Naive thymus-derived CD4-positive, alpha-beta T cell (primary cell): ENCODE measurements at places on chromosomes 2 and 18. TPM values are rescaled to one million over a fixed set of nuclear protein-coding genes. Genes with fewer than 3 reads are reported as not detected.

GRCh38 chr2:233565685-233566140 is 869 bp downstream of the USP40 start:
- no peak for DNase-seq
- no peaks in the 10 kb centered on the region for H3K27me3 ChIP-seq
- peak overlapping the region; percentile 87 for H3K27ac ChIP-seq
- no peaks in the 10 kb centered on the region for H3K36me3 ChIP-seq
- peak overlapping the region; percentile 75 for H3K4me3 ChIP-seq

DNA sequence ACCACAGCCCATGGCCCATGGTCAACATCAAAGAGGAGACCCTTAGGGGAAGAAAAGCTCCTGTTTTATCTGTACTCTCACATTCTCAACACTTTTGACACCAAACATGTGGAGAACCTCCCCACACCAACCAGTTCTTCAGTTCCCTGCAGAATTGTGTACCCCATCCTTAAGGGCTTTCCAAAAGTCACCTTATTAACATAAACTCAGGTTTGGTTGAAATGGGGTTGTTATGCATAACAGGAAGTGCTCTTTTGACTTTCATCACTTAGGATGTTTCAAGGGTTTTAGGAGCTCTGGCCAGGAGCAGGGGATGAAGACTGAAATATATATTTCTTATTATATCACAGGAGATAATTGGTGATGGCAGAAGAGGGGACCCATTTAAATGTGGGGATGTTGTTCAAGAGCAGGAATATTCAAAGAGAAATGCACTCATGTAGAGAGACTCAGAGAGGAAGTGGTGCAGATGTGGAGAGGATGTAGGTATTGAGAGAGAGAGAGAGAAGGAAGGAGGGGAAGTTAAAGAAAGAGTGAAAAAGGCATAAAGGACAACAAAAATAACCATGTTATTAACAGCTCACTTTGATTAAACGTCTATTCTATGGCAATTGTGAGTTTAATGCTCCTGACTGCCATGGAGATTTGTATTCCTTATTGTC is 35.2 kb downstream of the SP140L start:
- H3K4me1 ChIP-seq, result peaks cover 15% of the 10 kb centered on the region
- no peak for DNase-seq
- H3K27me3 ChIP-seq, result no peaks in the 10 kb centered on the region
- peaks cover 7% of the 10 kb centered on the region for H3K36me3 ChIP-seq
- peak overlapping the region; percentile 31 for H3K27ac ChIP-seq
- H3K4me3 ChIP-seq, result no peak overlapping the region

- H3K4me1 ChIP-seq, result no peaks in the 10 kb centered on the region
- H3K4me3 ChIP-seq, result no peak overlapping the region
- H3K27ac ChIP-seq, result no peak overlapping the region
- no peaks in the 10 kb centered on the region for H3K27me3 ChIP-seq
- no peaks in the 10 kb centered on the region for H3K36me3 ChIP-seq
- DNase-seq, result no peak
Measured at GRCh38 chr2:108589372-108589771, 55.1 kb downstream of the LIMS1 start.

GRCh38 chr2:151025816-151026215 is 235.8 kb downstream of the RBM43 start:
- no peak for DNase-seq
- no peaks in the 10 kb centered on the region for H3K4me1 ChIP-seq
- H3K36me3 ChIP-seq, result no peaks in the 10 kb centered on the region
- H3K27ac ChIP-seq, result no peak overlapping the region
- H3K4me3 ChIP-seq, result no peak overlapping the region
- H3K27me3 ChIP-seq, result no peaks in the 10 kb centered on the region

The PPP3R1 gene
- 69.0 and 70.0 TPM in 2 replicates for total RNA-seq

- no peaks in the 10 kb centered on the region for H3K36me3 ChIP-seq
- no peaks in the 10 kb centered on the region for H3K27me3 ChIP-seq
- H3K27ac ChIP-seq, result no peak overlapping the region
- no peak overlapping the region for H3K4me3 ChIP-seq
- DNase-seq, result no peak
Measured at GRCh38 chr2:23500836-23501235, 115.9 kb downstream of the KLHL29 start.

DNA sequence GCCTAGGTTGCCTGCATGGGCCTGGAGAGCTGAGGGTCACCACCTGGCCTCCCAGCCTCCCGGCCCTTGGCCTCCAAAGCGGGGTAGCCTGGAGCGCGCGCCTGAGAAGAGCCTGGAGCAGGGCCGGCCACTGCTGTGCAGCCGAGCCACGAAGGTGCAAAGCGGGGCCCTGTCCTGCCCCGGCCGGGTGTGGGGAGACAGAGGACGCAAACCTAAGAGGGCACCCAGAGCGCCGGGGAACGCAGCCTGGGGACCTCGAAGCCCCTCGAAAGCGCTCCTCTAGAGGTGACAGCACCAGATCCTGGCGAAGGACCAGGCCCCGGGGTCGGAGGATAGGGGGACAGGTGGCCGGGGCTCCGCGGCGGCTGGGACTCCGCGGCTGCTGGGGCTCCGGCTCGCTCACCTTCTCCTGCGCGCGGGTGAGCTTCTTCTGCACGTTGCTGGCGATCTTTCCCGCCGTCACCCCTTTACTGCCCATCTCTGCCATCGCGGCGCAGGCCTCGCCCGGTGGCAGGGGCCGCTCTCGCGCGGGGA is 430 bp downstream of the BIN1 start:
- DNase-seq, result no peak
- H3K27me3 ChIP-seq, result no peaks in the 10 kb centered on the region
- no peak overlapping the region for H3K27ac ChIP-seq
- peak overlapping the region; percentile 66 for H3K4me3 ChIP-seq
- no peaks in the 10 kb centered on the region for H3K36me3 ChIP-seq
- peaks cover 4% of the 10 kb centered on the region for H3K4me1 ChIP-seq

- DNase-seq, result no peak
- H3K27me3 ChIP-seq, result peaks cover 37% of the 10 kb centered on the region
- no peak overlapping the region for H3K4me3 ChIP-seq
- H3K4me1 ChIP-seq, result peaks cover 8% of the 10 kb centered on the region
Measured at GRCh38 chr2:218959761-218960308, 369 bp downstream of the CDK5R2 start.

The TTC39C gene
- 98.8 TPM for total RNA-seq

DNA sequence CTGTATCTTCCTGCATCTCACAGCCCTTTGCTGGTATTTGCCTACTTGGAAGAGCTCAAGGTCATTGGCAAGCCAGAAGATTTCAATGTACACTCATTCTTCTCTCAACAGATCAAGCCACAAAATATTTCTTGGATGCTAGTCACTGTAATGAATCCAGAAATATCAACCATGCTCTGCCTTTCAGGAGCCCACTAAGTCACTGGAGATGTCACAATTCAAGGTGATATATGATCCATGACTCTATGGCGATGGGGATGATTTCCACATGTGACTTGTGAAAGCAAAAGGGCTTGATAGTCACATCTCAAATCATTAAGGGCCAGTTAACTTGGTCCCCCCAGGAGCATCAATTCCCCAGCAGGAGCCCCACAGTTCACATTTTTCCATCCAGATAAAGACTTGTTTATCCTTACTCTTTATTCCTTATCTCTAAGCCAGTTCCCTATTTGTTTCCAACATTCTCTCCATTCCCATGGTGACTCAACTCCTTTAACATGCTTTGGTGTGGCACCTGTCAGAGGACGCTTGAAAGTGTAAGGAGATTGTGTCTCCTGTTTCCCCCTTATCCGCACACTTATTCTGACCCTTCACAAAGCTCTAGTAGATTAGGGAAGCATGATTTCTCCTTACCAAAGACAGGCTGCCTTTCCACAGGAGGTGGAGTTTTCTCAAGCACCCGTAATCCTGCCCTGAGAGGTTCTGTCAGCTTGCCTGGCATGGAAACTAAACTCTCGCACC is 15.8 kb downstream of the PKDCC start:
- peaks cover 9% of the 10 kb centered on the region for H3K27me3 ChIP-seq
- DNase-seq, result no peak
- H3K27ac ChIP-seq, result no peak overlapping the region
- no peaks in the 10 kb centered on the region for H3K4me1 ChIP-seq

The CCNT2 gene
- 78.1 TPM for total RNA-seq

The EPHA4 gene
- total RNA-seq, result 42.8 TPM

DNA sequence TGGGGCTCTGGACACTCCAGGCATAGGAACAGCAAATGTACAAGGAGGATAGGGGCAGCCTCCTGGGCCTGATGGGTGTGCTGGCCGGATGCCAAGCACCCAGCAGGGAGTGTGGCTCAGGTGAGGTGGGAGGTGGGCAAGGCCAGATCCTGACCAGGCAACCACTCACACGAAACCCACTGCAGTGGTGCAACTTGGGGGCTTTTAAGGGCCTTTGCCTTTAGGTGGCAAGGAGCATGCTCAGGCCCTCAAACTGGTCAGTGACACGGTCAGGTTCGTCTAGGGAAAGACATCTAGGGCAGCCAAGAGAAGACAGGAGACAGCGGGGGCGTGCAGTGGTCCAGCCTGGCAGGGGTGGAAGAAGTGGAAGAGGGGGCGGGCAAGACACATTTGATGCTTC is 18.4 kb upstream of the TEX51 start:
- no peak for DNase-seq
- no peaks in the 10 kb centered on the region for H3K27me3 ChIP-seq
- H3K27ac ChIP-seq, result no peak overlapping the region
- H3K4me3 ChIP-seq, result no peak overlapping the region
- H3K4me1 ChIP-seq, result no peaks in the 10 kb centered on the region
- no peaks in the 10 kb centered on the region for H3K36me3 ChIP-seq

DNA sequence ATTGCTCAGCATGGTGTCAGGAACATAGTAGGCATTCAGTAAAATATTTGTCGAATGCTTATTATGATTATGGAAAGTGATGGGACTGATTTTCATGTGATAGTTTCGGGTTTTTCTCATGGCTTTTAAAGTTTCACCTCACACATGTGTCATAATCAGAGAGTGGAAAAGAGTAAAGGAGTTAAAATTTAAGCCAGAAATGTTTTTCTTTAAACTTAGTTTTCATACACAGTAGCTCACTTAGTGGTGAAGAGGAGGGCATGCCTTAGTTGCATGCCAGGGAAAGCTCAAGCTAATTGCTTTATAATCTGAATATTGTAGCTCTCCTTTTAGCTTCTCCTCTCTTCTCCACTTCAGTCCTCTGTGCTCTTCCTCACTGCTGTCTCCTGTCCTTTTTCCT is 38.0 kb downstream of the EHBP1 start:
- H3K27me3 ChIP-seq, result no peaks in the 10 kb centered on the region
- H3K4me1 ChIP-seq, result no peaks in the 10 kb centered on the region
- no peak for DNase-seq
- no peaks in the 10 kb centered on the region for H3K36me3 ChIP-seq
- H3K4me3 ChIP-seq, result no peak overlapping the region

The NDUFV2 gene
- 127 TPM for total RNA-seq

DNA sequence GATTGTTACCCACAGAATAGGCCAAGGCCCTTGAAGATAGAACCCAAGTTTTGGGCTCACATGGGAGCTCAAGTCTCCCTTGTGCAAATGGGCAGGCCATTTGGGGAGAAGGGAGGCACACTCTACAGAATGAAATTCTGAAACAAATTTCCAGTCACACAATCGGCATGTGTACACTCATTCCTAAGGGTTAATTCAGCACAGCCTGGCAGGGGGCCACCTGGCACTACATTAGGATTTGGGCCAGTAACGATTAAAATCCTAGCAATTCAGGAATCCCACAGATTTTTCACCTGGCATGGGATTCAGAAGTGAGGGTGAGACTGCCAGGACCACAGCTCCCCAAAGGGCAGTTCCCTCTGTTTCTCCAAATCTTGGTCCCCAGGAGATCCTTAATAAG is 46.4 kb downstream of the BMP10 start:
- H3K4me1 ChIP-seq, result peaks cover 15% of the 10 kb centered on the region
- no peak overlapping the region for H3K27ac ChIP-seq
- no peaks in the 10 kb centered on the region for H3K27me3 ChIP-seq
- no peak for DNase-seq

DNA sequence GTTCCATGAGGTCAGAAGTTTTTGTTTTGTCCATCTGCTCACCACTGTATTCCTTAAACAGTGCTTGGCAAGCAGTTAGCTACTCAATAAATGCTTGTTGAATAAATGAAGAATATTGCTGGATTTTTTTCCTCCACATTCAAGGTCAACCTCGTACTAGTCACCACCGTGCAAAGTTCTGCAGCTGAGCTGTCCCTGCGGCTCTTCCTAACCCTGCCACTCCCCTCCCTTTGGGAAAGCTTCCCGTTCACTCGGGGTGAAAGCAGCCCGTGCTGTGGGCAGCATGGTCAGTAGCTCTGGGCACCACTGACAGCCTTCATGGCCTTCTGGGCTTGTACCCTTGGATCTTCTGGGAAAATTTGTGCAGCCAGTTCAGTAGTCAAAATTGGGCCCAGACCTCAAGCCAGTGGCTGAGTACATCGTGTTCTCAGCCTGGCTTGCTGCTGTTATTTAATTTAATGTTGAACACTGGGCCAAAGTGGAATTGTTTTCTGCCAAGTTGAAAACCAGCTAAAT is 469.3 kb upstream of the RAB12 start:
- no peak overlapping the region for H3K27ac ChIP-seq
- no peak for DNase-seq
- no peaks in the 10 kb centered on the region for H3K36me3 ChIP-seq

GRCh38 chr2:148802448-148803220 is 72.4 kb upstream of the KIF5C start:
- H3K4me3 ChIP-seq, result no peak overlapping the region
- no peaks in the 10 kb centered on the region for H3K27me3 ChIP-seq
- H3K4me1 ChIP-seq, result no peaks in the 10 kb centered on the region
- H3K27ac ChIP-seq, result no peak overlapping the region
- H3K36me3 ChIP-seq, result no peaks in the 10 kb centered on the region

DNA sequence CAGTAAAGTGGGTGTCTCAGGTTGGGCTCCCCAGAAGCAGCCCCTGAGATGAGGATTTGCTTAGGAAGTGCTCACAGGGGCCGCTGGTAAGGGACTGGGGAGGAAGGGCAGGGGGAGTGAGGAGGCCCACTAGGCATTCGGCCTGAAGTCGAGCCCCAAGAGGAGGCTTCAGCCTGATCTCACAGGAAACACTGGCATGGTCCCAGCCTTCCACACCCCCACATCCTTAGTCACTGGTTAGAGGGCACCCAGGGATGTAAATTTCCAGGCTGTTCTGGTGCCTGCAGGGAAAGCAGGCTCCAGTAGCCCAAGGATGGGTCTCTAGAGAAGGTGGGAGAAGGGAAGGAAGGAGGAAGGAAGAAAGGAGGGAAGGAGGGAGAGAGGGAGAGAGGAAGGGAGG is 22.4 kb upstream of the KCNK3 start:
- no peak overlapping the region for H3K27ac ChIP-seq
- no peak overlapping the region for H3K4me3 ChIP-seq
- H3K36me3 ChIP-seq, result no peaks in the 10 kb centered on the region
- H3K27me3 ChIP-seq, result no peaks in the 10 kb centered on the region
- no peak for DNase-seq

- no peaks in the 10 kb centered on the region for H3K4me1 ChIP-seq
- H3K27ac ChIP-seq, result no peak overlapping the region
- no peak overlapping the region for H3K4me3 ChIP-seq
- no peak for DNase-seq
- H3K27me3 ChIP-seq, result no peaks in the 10 kb centered on the region
Measured at GRCh38 chr2:39875914-39876267, 96.8 kb upstream of the THUMPD2 start.

DNA sequence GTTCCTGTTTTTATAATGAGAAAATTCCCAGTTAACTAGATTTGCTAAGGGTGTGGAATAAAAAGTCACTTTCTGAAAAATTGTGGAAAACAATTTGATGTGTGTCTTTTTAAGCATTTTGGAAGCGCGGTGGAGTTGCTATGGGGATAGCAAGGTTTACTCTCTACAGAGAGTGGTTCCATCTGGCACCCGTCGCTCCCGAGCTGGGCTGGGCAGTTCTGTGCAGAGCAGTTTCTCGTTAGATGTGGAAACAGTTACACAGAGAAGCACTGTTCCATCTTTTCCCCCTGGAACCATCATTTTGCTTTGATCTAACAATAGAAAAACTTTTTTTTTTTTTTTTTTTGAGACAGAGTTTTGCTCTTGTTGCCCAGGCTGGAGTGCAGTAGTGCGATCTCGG is 17.4 kb downstream of the LDLRAD4 start:
- H3K4me1 ChIP-seq, result no peaks in the 10 kb centered on the region
- H3K27ac ChIP-seq, result no peak overlapping the region
- no peaks in the 10 kb centered on the region for H3K36me3 ChIP-seq
- DNase-seq, result no peak
- H3K4me3 ChIP-seq, result no peak overlapping the region
- H3K27me3 ChIP-seq, result no peaks in the 10 kb centered on the region
